ENCODE measurements at places on chromosomes 1 and 21.

- no peak for DNase-seq
Observed at GRCh38 chr21:35420656-35421055, 371.6 kb upstream of the RUNX1 start.

DNA sequence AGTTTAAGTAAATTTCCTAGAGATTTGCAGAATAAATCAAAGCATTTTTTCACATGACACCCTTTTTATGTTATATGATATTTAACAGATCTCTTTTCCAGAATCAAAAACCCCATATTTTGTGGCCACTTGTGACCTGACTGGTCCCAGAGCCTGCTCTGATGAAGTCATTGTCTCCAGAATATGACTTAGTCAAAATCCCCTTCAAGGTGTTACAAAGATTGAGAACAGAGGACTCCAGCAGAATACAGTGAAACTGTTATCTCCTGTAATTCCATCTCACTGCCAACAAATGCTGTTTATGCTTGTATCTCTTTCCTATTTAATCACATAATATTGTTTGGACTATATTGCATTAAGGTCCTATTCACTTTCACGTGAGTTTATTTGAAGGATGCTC lies 25.6 kb downstream of the RGS1 start:
- DNase-seq = no peak

DNA sequence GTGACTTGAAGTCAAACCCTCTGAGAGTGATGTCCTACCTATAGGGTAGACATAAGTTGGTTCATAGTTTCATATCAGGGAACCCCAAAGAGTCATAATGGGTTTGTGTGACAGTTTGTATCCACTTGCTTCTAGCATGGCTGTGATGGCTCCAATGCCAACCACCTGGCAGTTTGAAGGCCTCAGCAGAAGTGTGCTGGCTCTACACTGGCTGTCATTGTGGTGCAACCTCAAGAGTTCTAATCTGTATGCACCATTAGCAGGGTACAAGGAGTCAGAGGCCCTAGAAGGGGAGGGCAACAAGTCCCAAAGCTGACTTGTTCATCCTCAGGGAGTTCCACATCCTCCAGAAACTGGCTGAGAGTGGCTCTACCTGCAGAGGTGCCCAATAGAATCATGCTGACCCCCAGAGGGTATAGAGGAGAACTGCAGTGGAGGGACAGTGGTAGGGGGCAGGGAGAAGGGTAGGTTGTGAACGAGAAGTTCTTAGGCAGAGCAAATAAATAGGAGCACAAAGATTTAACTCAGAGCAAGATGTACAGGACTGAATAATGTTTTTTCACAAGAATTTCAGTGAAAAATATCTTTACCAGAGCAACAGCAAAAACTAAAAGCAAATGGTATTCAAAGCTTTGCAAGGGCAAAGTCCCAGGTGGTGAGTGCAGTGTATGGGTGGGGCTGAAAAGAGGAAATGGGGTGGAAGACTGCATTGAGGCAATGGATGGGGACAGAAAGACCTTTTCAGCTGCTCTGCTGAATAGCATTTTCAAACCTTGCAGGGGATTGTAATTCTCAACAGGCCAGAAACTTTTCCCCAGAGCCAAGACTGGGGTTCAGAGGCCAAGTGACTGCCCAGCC lies 3.2 kb downstream of the FCRL2 start:
- DNase-seq = no peak

DNA sequence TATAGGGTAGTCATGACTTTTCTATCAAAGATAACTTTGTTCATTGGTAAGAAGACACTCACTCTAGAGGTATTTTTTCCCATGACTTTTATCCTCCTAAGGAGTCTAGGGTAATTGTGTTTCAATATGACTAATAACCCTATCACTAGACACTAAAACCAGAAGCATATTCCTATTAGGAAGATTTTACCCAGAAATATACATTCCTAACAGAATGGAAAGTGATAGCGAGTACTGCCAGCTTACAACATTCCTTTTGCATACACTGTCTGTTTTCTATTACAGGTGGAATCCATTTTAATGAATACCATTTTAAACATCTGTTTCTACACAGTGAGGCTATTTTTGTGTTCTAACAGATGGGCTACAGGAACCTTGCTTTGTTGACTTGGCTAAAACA lies 31.4 kb upstream of the C1orf185 start:
- no peak for DNase-seq

- no peak for DNase-seq
Observed at GRCh38 chr1:24138476-24139221, 4.3 kb downstream of the IL22RA1 start.

- DNase-seq = no peak
Observed at GRCh38 chr1:217911908-217912307, 280.8 kb downstream of the SPATA17 start.

DNA sequence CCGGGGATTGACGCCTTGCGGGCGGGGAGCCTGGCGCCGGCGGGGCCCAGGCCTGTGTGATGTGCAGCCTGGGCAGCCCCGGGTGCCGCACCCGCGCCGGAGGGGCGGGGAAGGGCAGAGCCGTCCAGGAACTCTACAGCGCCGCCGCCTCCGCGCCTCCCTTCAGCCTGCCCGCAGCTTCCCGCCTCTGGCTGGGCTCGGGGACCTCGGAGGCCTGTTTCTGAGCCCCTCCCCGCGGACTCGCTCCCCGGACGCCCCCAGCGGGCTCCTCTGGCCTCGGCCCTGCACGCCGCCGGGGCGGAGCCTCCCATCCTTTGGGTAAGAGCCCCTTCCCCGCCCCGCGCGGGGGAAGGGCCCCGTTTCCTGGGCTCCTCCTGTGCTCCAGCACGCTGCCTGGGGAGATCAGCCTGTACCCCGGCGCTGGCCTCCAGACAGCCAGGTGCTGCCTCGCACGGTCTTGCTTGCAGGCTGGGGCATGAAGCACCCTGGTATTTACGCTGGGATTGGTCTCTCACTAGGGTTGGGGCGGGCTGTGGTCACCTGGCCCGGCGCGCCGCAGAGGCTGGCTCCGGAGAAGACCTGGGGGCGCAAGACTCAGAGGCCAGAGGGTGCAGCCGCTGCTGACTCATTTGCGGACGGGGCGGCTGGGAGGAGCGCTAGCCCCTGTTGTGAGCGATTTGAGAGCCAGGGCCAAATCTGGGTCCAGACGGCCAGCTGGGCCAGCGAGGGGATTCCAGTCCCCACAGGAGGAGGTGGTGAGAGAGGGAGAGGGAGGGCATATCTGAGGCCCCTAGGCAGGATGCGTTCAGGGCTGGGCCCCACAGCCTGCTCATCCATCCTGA lies 5.7 kb upstream of the ACOT11 start:
- DNase-seq = peak; percentile 20

- DNase-seq = no peak
Observed at GRCh38 chr1:28428012-28428411, 58.5 kb downstream of the PHACTR4 start.

- no peak for DNase-seq
Observed at GRCh38 chr1:53625766-53626520, 113.0 kb downstream of the GLIS1 start.

- DNase-seq = no peak
Observed at GRCh38 chr1:235073331-235073967, 55.2 kb downstream of the TOMM20 start.

- DNase-seq = no peak
Observed at GRCh38 chr1:11180342-11180744, 8.8 kb upstream of the ANGPTL7 start.

GRCh38 chr1:209803568-209803967 lies 2.4 kb downstream of the IRF6 start:
- DNase-seq = no peak

DNA sequence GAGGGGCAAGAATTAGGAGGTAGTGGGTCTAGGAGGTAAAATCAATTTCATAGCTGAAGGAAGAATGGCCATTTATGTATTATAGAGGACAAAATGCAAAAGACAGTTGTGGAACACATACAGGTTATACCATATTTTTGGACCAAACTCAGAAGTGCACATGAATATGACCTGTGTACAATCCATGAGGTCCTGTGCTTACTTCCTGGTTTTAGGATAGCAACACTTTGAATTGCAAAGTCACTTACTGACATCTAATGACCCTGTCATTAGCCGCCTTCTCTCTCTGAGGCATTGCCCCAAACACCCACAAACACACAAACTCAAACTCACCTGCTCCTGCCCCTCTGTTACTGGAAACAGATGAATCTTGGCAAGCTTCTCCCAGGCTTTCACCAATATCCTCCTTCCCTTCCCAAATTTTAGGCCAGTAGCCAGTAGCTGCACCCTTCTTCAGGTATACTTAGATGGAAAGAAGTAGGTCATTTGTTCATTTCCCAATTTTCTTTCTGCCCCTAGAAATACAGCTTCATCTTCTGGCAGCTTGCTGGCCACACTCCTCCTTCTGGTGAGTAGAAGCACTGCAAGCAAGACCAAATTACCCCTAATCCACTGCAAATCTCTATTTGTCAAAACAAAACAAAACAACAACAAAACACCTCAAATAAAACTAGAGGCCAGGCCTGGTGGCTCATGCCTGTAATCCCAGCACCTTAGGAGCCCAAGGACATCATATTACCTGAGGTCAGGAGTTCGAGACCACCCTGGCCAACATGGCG lies 13.7 kb upstream of the RPL5 start:
- DNase-seq = no peak

Data from stimulated activated CD4-positive, alpha-beta T cell treated with anti-CD3 and anti-CD28 coated beads, Interleukin-15, amount 100 ng/mL, for 1 hour (primary cell).